ENCODE measurements at places on chromosomes 2 and 18.

DNA sequence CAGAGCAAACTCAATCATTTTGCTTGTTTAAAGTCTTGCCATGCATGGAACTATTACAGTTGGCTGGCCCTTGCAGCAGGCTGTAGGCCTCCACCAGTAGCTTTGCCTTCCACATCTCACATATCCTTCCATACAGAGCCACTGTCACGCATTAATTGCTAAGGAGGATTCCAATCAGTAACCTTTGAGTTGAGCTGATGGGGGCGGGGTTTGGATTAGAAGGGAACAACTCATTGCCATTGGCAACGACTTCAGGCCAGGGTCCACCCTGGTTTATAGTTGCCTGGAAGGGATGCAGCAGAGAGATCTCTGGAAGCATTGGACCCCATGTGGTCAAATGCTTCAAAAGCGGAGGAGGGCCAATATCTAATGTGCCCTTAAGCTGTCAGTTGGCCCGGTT lies 63.3 kb upstream of the TTC39C start:
- DNase-seq = no peak

- DNase-seq = no peak
These were observed 1958.8 kb upstream of the CELF4 start for GRCh38 chr18:39524370-39524769.

DNA sequence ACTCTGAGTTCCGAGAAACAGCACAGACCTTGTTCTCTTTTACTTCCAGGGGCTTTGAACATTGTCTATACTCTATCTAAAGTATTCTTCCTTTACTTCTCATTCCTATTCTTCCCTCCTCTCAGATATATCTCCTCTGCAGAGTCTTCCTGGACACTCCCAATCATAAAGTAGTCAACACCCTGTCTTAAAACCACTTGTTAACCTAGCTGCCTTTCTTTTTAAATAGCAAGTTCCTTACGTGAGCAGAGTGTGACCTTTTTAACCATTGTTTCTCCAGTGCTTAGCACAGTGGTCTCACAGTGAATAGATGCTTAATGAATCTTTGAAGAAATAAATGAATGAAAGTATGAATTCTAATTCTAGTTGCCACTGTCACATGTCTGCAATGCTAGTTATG lies 47.4 kb downstream of the PTRHD1 start:
- no peak for DNase-seq

GRCh38 chr2:223363085-223363484 lies 239.1 kb downstream of the SCG2 start:
- no peak for DNase-seq

GRCh38 chr2:131011486-131011885 lies 81.8 kb downstream of the FAM168B start:
- DNase-seq = no peak

- peak; percentile 43 for DNase-seq
These were observed 155.9 kb downstream of the ESCO1 start for GRCh38 chr18:21444465-21445212.

- DNase-seq = no peak
These were observed 6.8 kb downstream of the BIRC6 start for GRCh38 chr2:32363597-32363996.

GRCh38 chr2:69087912-69088240 lies 74.9 kb downstream of the ANTXR1 start:
- no peak for DNase-seq

DNA sequence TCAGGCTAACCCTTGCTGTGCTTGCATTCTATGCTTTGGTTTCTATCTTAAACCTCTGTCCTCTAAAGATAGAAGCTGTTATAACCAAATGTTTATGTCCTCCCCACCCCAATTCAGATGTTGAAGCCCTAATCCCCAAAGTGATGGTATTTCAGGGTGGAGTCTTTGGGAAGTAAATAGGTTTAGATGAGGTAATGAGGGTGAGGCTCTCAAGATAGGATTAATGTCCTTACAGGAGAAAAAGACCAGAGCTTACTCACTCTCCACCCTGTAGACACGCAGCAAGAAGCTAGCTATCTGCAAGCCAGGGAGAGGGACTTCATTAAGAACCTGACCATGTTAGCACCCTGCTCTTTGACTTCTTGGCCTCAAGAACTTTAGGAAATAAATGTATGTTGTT lies 362.5 kb downstream of the ERBB4 start:
- DNase-seq = no peak

DNA sequence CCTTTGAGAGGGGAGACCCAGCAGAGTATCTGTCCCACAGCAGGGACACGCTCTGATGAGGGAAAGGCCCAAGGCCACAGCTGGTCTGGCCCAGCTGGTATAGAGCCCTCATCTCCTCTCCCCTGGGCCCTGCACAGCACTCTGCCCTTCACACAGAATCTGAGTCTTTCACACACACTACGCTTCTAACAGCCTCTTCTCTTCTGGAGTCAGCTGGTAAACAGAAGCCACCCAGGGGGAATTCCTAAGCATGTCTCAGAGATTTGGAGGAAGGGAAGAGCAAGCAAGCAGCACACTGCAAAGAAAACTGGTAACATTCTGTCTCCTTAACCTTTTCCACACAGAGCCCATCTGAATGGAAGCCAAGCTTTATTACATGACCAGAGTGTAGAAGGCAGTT lies 121.1 kb upstream of the ACAA2 start:
- peak; percentile 79 for DNase-seq

- no peak for DNase-seq
These were observed 334.7 kb upstream of the SLC39A10 start for GRCh38 chr2:195322324-195322723.

DNA sequence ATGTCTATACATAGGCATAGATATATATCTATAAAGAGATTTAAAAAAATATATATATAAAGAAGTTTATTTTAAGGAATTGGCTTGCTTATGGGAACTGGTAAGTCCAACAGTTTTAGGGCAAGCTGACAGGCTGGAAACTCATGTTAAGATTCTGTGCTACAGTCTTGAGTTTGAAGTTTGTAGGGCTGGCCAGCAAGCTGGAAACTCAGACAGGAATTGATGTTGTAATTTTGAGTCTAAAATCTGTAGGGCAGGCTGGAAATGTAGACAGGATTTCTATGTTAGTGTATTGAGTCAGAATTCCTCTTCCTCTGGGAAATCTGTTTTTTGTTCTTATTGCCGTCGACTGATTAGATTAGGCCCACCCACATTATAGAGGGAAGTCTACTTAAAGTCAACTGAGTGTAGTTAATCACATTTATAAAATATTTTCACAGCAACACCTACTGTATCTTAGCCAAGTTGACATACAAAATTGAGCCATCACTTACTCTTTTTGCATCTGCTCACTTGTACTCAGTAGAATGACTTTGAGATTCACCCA lies 60.8 kb downstream of the PHLPP1 start:
- DNase-seq = no peak

DNA sequence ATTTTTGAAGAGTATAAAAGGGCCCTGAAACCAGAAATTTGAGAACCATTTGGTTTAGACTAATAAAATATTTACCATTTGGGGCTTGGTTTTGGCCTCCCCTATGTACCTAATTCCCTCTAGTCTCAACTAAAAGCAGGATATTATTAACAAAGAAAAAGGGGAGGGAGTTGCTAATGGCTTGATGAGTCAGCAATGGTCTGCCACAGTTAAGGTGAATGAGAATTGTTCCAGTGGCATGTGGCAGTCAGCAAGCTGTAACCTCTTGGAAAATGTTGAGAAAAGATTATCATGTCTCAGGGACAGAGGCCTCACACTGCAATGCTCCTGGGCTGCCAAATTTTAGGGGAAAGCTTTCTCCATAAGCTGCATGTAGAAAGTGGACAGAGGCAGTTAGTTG lies 20.1 kb upstream of the SLC39A10 start:
- no peak for DNase-seq

- DNase-seq = no peak
These were observed 222.6 kb upstream of the CHAC2 start for GRCh38 chr2:53544871-53545558.

GRCh38 chr2:160568856-160569255 lies 75.2 kb upstream of the RBMS1 start:
- no peak for DNase-seq

DNA sequence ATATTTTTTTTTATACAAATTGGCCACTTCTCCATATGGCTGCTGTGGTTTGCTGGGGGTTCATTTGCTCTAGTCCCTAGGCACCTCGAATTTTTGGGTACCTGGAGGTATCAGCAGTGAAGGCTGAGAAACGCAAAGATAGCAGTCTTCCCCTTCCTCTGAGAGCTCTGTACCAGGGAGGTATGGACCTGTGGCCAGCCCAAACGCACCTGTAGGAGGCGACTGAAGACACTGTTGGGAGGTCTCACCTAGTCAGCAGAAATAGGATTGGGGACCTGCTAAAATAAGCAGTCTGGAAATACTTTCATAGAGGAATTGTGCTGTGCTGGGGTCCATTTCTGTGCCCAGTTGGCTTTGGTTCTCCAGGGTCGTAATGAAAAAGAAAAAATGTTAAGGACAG lies 292.2 kb upstream of the CYP26B1 start:
- DNase-seq = no peak

GRCh38 chr2:105114551-105114950 lies 76.7 kb downstream of the MRPS9 start:
- peak; percentile 57 for DNase-seq

- no peak for DNase-seq
These were observed 10.6 kb downstream of the KDSR start for GRCh38 chr18:63356272-63356896.

DNA sequence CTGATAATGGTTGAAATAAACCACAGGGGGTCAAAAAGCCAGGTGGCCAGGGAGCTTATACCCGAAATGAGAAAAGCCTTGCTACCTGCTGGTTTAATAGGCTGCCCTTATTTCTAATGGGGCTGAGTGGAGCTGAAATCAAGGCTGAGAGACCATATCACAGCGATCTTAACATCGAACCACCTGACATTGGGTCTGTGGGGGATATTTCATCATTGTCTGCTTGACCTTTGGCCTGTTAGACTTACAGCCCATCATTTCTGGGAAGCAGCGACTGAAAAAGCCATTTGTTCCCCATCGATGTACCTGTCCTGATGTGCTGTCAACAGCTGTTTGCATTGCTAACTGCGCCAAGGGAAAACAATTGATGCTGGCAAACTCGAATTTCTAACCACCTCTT lies 199.7 kb upstream of the SLC14A2 start:
- DNase-seq = no peak

DNA sequence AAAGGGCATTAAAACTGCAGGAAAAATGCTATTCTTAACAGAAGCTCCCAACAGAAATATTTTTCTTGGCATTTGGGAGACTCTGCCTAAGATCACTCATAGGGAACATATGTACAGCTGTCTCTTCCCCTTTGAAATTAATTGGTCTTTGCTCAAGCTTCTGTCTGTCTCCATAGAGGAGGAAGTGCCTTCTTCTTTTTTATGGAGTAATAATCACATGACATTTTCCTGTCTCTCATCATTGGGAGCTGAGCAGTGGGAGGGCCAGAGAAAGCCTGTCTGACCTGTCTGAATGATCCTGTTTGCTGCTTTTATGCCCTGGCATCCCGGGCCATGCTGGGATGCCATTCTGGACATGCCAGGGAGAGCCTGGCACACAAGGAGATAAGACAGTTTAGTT lies 145.6 kb downstream of the AQP4 start:
- no peak for DNase-seq
